ENCODE measurements at places on chromosomes 1 and 21.

DNA sequence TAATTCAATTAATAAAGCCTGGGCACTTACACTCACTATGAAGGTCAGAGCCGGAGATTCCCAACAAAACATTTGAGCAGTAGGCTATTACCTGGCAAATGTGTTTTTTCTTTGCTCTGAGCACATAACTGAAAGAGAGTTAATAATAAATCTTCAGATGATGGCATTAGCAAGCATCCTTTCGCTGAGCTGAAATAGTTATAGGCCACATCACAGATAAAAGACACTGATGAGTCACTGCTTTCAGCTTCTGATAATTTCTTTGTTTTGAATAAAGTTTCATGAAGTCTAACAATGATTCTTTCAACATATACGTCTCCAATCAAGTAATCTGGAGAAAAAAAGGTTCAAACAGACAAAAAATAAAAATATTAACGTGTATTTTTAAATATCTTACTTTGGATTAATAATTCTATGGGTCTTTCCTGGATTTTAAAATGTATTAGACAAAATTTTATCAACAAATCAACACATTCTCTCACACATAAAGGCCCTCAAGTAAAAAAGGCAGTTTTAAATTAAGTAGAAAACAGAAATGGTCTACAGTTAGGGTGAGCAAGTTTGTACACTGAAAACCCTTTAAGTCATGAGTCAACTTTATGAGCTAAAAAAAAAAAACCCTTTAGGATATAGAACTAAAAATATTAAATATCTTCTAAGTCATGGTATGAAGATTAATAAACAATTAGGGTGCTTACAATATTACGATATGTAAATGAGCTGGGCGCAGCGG lies 33.1 kb downstream of the LTN1 start:
- no peak for DNase-seq

- no peak for DNase-seq
These were observed 380.6 kb upstream of the ZRANB2 start for GRCh38 chr1:71461416-71461815.

DNA sequence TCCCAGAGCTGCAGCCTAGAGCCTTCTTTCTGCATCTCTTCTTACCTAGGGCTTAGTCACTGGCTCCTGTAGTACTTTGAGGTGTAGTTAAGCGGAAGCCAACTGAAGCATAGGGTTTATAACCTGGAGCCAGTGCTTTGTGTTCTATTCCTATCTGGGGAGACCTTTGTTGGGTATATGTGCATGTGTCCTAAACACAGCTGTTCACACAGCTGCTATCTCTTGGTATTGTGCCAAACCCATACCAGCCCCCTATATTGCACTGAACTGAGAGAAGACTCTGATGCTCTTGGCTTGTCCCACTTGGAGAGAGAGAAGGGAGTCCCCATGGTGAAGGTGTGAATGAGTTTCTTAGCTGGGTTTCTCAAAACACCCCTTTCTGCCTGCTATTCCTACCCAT lies 17.2 kb upstream of the NFASC start:
- DNase-seq = no peak

GRCh38 chr1:203669739-203670138 lies 43.1 kb downstream of the ATP2B4 start:
- no peak for DNase-seq

DNA sequence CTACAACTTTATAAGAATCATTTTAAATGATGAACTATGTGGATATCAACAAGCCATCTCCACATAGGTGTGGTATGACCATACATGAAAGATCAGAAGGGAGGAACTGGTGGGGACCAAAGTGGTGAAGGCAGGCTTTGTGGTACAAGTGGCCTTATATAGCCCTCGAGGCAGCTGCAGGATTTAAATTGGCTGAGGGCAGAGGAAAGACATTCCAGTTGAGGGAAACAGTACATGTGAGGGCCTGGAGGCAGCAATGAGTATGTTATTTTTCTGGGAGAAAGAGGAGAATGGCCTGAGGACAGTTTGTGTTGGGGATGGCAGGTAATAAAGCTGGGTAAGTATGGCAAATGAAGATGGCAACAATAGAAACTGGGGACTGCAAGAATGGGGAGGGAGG lies 17.1 kb downstream of the OSCP1 start:
- DNase-seq = no peak

- DNase-seq = no peak
These were observed 79.2 kb upstream of the CD1D start for GRCh38 chr1:158101455-158101854.

GRCh38 chr1:64072089-64072793 lies 131.2 kb upstream of the UBE2U start:
- DNase-seq = no peak

- DNase-seq = no peak
These were observed 264.7 kb downstream of the SPATA17 start for GRCh38 chr1:217895841-217896240.

Measured in endothelial cell (in vitro differentiated cells).